ENCODE measurements at places on chromosomes 11 and 22. TPM values are rescaled to one million over a fixed set of nuclear protein-coding genes. Genes with fewer than 3 reads are reported as not detected.

Gene TMEM132A
- 35.8 TPM for polyA plus RNA-seq

Gene F2
- polyA plus RNA-seq = 0.09 TPM

Gene CLDN5
- 40.8 TPM for polyA plus RNA-seq

Gene CEP164
- polyA plus RNA-seq = 30.9 TPM

Gene OTOG
- 0.21 TPM for polyA plus RNA-seq

Gene PLEKHA7
- 31.8 TPM for polyA plus RNA-seq

- no peak for DNase-seq
These were observed 106.4 kb downstream of the CTNND1 start for GRCh38 chr11:57867966-57868365.

GRCh38 chr22:43481568-43482317 lies 69.9 kb downstream of the MPPED1 start:
- no peak for DNase-seq

DNA sequence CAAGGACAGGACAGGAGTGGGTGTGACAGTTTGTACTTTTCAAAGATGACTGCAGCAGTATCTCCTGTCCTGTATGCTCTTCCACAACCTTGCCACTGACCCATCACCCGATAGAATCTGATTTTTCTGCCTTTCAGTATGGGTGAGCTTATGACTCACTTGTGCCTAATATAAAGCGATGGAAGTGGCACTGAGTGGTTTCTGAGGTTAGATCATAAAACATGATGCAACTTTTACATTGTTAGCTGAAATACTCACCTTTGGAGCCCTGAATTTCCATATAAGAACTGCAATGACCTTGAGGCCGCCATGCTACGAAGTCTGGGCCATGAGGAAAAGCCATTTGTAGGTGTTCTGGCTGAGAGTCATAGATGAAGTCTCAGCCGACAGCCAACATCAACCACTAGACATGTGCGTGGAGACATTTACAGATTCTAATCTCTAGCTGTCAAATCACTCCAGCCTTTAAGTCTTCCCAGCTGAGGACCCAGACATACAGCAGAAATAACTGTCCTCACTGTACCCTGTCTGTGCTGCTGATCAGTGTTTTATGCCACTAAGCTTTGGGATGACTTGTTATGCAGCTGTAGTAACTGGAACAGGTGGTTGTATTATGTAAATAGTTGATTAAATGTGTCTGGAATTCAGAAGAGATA lies 105.9 kb upstream of the ARHGAP20 start:
- DNase-seq = no peak

DNA sequence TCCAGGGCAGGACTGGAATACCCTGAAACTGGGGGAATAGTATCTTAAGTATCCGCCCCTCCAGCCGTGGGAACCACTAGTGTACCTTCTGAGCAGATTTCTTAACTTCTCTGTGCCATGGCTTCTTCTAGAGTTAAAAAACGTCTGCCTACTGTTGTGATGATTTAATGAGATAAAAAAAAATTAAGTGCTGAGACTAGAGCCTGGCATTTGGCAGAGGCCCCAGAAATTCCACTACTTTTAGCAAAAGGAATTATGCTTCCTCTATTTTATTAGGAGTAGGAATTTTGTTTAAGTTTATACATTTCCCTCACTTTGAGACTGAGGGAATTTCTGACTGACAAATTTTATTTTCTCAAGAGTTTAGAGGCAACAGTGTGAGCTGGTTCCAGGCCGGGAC lies 371.2 kb upstream of the B3GAT1 start:
- no peak for DNase-seq

DNA sequence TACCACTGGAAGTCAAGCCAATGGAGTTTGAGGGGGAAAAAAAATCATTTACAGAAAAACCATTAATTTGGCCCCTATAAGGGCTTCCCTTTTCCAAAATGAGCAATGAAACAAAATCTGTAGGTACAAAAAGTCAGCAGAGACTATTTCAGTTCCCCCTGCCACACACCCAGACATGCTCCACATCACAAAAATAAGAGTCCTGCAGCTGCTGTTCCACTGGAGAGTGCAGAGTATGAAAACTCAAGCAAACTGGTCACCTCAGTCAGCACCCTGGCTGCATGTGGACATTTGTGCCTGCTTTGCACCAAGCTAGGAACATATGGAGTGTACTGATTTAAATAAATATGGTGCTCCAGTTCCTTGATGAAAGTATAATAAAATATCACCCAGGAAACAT lies 15.1 kb downstream of the POU2AF1 start:
- no peak for DNase-seq

DNA sequence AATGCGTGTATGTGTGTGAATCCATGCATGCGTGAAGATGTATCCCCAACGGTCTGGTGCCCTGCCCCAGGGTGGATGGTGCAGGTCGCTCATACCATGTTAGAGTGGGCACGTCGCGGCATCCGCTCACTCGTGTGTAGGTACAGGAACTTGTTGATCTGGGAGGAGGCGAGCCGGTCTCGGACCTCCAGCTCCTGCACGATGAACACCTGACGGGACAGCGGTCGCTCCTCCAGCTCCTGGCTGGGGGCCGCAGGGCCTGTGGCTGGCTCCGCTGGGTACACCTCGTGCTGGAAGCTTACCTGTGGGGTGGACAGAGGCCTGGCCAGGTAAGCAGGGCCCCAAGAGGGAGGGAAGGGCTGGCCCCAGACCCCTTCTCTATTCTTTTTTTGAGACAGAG lies 18.5 kb downstream of the ATG2A start:
- DNase-seq = no peak
